ENCODE measurements at places on chromosomes 7 and 10. TPM values are rescaled to one million over a fixed set of nuclear protein-coding genes. Genes with fewer than 3 reads are reported as not detected.

The CTAGE4 gene
- 7.8 TPM for total RNA-seq

DNA sequence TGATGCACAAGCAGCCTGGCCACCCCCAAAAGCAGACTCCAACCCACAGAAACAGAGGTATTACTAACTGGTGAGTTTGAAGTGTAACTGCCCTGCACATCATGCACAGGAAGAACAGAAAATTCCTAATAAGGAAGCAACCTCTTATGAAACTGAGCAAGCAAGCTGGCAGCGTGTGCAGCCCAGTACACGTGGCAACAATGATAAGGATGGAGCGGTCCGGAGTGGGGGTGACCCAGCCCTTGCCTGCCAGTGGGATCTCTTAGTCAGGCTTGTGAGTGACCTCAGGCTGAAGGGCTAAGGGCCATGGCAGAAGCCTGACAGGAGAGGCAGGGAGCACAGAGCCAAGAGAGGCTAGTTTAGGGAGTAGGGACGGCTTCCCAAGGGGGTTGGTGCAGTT lies 22.1 kb upstream of the AOAH start:
- no peak for DNase-seq

The RGS10 gene
- 62.4 TPM for total RNA-seq

DNA sequence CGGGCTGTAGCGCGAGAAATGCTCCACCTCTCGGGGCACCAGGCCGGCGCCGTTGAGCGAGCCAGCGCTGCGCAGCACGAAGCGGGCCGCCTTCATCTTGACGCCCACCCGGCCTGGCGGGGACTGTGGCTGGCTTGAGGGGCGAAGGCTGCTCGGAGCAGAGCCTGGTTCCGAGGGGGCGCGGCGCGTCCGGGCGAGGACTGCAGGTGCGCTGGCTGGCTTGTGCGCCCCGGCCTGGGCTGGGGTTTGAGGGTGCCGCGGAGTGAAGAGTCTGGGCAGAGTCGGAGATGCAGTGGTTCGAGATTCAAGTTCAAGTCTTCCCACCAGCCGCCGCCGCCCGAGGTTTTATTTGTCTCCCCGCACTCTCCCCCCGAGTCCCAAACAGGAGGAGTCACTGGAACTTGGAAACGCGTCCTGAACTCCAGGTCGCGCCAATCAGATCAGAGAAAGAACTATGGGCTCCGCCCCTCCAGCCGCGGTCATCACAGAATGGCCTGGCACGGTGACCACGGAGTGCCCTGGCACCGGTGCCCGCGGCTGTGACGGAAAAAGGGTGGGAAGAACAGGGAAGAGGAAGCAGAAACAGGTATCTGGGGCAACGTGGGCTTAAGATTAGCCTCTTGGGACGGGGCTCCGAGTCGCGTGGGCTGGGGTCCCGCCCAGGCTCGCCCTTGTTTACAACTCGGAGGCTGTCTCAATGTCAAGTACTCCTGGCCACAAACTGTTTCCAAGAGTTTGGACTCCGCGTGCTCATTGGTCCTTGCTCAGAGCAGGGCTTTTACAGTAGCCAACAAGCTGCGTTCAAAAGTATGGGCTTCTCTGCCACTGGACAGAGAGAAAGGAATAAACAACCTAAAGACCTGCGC lies at the start of gene PDK4:
Gene PDK4 (minus strand): TSS at position 319 of the 866 bp plus-strand sequence. CDS start 223 bp downstream, at position 96.
- peak; percentile 49 for DNase-seq
